ENCODE measurements at places on chromosomes 4 and X.

- DNase-seq = no peak
Observed at GRCh38 chr4:86114563-86114962, 245.3 kb downstream of the MAPK10 start.

DNA sequence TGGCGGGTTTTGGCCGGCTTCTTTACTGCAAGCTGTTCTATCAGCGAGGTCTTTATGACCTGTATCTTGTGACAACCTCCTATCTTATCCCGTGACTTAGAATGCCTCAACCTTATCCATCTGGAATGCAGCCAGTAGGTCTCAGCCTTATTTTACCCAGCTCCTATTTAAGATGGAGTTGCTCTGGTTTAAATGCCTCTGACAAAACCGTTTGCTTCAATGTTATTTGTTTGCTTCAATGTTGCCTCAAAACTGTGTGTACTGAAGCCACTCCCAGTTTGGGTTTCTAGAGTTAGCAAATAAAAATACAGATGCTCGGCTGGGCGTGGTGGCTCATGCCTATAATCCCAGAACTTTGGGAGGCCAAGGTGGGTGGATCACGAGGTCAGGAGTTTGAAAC is 51.6 kb downstream of the ZNF518B start:
- DNase-seq = no peak

DNA sequence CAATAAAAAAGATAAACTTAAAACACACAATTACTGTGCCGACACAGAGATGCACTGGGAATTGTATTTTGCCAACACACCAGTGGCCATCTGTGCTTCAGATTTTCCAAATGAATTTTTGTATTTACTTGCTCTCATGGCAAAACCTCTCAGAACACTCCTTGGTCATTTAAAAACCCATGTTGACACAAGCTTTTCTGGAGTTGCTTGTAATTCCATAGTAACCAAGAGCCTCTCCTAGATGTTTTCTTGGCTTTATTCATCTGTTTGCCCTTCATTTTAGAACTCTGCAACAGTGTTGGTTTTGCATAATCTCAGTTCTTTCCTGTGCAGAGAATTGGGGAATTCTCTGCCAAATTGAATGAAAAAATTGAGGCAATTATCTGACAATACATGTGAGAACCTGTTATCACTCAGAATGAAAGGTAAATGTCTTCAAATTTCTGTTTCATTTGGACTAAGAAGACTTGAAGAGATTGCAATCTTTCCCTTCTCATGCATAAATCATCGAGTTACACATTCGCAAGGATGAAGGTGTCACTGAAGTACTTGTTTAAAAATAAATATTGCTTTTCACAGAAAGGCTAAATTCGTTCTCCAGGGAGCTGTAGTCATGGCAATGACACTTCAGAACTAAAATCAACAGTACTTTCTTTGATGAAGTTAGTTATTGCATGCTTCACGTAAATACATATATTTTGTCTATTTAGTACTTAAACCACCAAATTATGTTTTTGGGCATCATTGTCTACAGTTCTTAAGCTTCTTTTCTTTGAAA is 301.8 kb upstream of the CTSO start:
- no peak for DNase-seq

DNA sequence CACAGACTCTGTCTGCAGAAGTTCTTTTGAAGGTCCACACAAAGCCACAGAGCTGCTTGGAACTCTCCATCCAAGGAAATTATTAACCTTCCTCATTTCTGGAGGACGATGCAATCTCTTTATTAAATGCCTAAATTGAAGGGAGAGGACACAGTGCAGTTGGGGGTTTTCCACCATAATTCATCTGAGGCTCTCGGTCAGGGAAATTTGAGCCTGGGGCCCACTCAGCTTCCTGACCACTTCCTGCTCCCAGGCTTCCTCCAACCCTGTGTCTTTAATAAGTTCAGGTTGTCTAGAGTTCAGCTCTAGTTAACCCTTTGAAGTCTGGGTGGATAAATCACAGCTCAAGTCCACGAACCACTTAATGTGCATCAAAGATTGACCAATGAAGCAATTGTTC is 58.5 kb downstream of the PRPS1 start:
- no peak for DNase-seq

DNA sequence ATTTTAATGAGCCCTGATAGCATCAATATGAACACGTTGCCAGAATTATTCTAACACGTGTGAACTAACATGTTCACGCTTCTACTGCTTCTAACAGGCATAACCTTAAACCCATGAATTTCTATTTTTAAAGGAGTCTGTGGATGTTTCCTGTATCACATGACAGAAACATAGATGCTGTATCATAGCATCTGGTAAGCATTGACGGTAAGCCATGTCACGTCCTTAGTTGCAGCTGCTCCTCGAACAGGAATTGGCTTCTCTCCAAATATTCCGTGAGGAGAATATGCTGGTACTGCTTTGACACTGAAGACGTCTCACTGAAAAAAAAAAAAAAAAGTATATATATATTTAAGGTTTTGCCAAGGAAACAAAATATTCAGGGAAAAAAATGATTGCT is 105.1 kb upstream of the MXRA5 start:
- DNase-seq = no peak

- no peak for DNase-seq
Observed at GRCh38 chr4:4560642-4561041, 18.8 kb upstream of the STX18 start.

GRCh38 chr4:91936311-91936710 is 367.5 kb upstream of the GRID2 start:
- DNase-seq = peak; percentile 4

- DNase-seq = no peak
Observed at GRCh38 chr4:88649716-88650115, 47.9 kb downstream of the NAP1L5 start.

- no peak for DNase-seq
Observed at GRCh38 chrX:7647831-7648230, 195.1 kb upstream of the VCX start.

DNA sequence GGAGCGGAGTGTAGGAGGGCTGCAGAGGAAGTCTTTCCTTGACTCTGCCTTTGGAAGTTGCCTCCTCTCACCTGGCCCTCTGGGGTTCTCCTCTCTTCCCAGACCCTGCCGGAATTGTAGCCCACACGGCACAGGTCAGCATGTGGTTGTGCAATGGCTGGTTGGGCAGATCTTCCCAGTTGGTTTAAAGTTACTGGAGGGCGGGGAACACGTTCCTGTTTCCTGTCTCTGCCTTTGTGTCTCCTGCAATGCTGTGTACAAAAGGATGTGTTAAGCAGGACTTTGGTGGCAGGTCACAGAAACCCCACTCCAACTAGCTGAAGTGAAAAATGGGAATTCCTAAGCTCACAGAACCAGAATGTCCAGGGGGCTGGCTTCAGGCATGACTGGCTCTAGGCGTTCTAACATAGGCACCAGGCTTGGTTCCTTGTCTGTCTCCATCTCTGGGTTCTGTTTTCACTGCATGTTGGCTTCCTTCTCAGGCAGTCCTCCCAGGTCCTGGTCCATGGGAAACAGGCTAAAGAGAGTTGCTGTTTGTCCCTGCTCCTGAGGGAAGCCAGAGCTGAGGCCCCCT is 19.9 kb downstream of the SORCS2 start:
- no peak for DNase-seq

DNA sequence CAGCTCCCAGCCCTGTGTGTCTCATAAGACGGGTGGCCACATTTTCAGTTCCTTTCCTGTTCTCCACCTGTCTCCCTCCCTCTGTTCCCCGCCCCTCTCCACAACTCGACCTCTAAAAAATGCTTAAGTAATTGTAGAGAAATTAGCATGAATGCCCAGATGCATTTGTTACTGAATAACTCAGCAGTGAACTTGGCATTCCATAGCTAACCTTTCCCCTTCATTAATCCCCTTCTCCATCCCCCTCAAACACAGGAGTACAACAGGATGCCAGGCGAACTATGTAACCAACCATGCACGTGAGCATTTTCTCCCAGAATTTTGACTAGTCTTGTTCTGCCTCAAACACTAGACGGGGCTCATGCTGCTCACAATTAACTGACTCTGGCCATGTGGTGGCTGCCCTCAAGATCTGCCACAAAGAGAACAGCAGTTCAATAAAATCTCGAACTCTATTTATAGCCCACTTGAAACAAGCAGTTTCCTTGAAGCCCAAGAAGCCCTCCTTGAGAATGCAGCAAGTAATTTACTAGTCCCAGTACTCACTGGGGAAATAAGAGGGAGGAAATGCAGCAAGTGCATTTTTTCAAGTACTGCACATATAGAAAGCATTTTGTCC is 351.2 kb downstream of the ARHGAP24 start:
- DNase-seq = no peak

DNA sequence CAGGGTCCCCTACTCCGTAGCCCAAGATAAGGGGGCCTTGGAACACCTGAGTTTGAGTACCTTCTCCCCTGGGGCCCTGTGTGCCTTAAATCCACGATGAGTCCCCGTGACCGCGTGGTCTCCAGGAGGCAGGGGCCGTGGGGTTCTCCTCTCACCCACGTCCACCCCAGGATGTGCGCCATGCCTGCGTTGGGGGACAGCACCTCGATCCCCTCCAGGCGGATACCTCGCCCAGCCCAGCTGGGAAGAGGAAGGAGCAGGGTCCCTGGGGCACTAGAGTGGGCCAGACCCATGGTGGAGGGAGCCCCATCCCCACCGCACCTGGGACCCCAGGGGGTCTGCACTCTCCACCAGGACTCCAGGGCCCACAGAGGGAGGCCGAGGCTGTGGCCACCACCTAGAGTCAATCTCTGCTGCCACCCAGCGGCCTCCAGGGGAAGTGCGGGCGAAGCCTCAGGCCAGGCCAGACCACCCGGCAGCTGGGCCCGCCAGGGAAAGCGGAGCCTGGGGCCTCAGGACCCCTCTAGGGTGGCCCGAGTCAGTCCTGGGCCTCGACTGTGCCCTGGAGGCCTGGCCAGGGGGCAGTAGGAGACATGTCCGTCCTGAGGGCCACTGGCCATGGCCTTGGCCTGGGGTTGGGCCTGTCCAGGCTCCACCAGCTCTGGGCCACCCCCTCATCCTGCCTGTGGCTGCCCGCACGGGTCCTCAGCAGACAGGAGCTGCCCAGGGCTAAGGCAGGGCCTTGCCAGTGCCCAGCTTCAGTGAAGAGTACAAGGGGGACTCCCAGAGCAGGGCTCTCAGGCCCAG is 55.0 kb downstream of the FAM53A start:
- no peak for DNase-seq

DNA sequence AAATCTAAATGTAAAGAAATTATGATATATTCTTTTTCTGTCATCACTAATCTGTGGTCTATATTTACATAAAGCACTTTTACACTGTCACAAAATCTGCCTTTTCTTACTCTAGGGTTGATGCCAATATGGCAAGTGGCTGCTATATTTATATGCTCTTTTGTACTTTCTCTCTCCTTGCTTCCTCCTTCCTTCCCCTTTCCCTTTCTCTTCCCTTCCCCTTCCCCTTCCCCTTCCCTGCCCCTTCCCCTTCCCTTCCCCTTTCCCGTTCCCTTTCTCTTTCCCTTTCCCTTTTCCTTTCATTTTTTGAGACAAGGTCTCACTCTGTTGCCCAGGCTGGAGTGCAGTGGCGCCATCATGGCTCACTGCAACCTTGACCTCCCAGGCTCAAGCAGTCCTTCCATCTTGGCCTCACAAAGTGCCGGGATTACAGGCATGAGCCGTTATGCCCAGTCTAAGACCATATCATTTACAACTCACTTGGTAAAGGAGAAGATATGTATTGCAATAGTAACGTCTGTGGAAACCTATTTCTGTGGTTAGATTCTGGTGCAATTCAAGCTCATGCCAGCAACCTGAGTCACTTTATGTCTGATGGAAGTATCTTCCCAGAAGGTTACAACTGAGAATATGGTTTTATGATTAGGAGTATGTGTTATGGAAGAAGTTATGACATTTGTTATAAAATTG is 13.9 kb upstream of the PLAC8 start:
- peak; percentile 90 for DNase-seq

DNA sequence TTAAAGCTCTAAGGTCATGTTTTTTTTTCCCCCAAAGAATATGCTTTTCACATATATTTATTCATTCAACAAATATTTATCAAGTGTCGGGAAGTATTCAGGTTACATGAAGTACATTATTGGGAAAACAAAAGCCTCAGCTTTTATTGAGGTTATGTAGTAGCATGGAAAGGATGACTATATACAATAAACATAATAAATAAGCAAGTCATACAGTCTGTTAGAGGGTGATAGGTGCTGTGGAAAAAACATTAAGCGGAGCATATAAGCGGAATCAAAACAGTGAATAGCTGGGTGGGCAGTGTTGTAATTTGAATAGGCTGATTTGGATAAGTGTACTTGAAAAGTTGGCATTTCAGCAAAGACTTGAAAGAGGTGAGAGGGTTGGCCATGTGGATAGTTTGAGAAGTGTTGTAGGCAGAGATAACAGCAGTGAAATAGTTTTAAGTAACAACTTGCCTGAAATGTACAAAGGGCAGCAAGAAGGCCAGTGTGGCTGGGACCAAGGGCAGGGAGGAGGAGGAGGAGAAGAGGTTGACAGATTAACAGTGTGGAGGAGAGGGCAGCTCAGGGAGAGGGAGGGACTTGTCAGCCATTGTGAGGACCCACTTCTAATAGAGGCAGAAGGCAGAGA is 558.7 kb downstream of the SPRY1 start:
- DNase-seq = no peak

DNA sequence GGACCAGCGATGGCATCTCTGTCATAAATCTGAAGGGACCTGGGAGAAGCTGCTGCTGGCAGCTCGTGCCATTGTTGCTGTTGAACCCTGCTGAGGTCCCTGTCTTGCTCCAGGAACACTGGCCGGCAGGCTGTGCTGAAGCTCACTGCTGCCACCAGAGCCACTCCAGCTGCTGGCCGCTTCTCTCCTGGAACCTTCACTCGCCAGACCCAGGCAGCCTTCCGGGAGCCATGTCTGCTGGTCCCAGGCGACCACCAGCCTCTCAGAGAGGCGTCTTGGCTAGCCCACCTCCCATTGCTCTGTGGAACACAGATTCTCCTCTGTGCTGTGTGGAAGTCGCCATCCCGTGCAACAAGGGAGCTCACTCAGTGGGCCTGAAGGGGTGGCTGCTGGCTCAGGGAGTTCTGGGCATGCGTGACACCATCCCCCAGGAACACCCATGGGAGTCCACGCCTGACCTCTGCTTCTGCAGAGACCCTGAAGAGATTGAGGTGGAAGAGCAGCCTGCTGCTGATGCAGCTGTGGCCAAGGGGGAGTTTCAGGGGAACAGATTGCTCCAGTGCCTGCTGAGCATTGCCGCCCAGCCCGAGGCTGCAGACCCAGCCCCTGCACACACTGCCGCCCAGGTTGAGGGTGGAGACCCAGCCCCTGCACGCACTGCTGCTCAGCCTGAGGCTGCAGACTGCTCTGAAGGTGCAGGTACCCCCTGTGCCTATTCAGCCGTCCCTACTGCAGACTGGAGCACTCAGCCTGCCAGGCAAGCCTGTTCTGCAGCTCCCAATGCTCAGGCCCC is 33.1 kb upstream of the CYP4V2 start:
- no peak for DNase-seq

GRCh38 chr4:136112116-136112515 is 1420.2 kb downstream of the PCDH18 start:
- DNase-seq = no peak

DNA sequence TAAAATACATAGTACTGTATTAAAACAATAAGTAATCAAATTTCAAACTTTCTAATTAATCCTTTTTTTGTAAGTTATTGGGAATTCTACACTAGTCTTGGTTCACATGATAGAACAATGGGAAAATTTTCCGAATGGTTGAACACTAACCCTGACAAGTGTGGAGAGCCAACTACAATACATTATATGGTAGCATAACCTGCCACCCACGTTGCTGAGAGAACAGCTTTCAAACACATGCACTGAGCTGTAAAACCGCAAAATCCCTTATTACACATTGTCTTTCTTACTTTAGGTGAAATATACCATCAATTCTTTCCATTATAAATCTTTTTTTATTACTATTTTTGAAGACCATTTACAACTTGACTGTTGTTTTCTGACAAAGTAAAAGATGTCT is 54.7 kb downstream of the ANAPC10 start:
- no peak for DNase-seq

All from epithelial cell of esophagus (primary cell).